ENCODE measurements at places on chromosomes 1 and 21.

DNA sequence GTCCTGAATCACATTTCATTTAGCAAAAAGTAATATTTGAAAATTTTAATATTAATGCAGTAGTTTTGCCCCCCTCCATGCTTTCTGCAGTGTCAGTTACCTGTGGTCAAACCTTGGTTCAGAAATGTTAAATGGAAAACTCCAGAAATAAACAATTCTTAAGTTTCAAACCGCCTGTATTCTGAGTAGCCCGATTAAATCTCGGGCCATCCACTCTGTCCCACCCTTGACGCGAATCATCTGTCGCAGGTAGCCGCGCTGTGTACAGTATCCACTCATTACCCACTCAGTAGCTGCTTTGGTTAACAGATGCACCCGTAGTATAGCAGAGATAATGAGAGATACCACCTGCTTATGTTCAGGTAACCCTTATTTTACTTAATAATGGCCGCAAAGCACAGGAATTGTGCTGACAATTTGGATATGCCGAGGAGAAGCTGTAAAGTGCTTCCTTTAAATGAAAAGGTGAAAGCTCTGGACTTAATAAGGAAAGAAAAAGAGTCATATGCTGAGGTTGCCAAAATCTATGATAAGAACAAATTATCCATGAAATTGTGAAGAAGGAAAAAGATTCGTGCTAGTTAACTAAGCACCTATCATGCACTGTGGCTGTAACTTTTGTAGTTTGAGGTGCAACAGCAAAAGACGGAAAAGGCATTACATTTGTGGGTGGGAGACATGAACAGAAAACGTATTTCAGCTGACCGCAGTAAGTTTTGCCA lies 889 bp upstream of the SCYL3 start:
- no peak for DNase-seq

- DNase-seq: no peak
Measured at GRCh38 chr1:107225706-107226105, 84.9 kb downstream of the NTNG1 start.

DNA sequence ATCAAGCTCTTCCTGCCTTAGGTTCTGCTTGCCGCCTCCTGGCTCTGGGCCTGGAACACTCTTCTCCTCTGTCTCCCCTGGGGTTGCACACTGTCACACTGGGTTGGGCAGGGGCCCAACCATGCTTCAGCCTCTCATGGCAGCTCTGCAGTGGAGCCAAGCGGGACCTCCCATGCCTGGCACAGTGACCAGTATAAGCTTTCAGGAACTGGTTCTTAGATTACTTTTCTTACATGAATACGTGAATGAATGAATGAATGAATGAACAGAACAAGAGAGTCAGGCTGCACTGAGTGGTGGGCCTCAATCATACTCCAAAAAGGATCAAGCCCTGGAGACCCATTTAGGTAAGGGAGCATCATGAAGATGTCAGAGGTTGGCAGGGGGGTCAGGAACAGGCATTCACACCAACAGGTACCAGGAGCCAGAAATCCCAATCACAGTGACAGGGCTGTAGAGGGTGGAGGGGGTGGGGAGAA lies 30.8 kb upstream of the TMEM125 start:
- no peak for DNase-seq

DNA sequence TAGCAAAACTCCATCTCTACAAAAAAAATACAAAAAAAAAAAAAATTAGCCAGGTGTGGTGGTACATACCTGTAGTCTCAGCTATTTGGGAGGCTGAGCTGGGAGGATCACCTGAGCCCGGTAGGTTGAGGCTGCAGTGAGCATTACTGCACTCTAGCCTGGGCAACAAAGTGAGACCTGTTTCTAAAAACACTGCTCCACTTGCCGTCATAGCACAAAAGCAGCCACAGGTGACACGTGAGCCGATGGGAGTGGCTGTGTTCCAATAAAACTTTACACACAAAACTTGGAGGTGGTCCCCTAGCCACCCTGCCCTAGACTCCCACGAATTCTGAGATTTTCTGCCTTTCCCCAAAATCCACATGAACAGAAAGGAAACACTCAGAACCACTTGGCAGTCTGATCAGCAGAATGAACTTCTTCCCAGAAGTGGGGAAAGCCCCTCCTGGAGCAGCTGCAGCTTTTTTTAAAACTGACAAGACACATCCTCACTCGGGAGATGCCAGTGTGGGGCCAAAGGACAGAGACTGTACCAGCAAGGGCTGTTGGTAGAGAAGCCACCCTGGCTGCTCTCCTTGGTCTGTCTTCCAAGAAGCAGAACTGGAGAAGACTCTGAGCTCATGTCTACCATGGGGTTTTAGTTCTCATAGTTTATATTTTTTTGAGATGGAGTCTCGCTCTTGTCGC lies 23.3 kb downstream of the PLEKHM2 start:
- DNase-seq: no peak

GRCh38 chr1:5373281-5373680 lies 618.9 kb downstream of the NPHP4 start:
- DNase-seq: no peak

DNA sequence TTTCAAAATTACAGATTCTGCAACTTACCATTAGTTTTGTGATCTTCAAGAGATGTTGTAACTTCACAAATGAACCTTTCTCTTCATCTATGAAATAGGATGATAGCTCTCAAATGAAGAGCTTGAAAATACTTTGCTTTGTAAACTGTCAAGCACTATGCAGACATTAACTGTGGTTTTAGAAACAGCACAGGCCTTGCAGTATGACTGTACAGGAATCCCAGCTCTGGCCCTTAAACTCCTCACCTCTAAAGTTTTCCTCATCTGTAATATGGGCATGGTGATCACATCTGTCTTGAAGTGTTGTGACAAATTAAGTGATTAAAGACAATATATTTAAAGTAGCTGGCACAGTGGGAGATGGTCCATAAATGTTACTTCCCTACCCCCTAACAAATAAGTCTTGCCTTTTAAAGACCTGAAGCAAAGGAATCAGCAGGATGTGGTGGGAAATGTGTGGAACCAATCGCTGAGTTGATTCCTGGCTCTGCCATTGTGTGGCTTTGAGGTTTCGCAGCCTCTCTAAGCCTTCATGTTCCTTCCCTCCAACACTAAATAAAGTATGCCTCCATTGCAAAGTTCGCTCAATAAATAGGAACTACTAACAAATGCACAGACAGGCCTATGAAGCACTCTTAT lies 5.5 kb upstream of the PTP4A2 start:
- no peak for DNase-seq

GRCh38 chr1:229238231-229238630 lies 32.7 kb upstream of the RAB4A start:
- DNase-seq: no peak

DNA sequence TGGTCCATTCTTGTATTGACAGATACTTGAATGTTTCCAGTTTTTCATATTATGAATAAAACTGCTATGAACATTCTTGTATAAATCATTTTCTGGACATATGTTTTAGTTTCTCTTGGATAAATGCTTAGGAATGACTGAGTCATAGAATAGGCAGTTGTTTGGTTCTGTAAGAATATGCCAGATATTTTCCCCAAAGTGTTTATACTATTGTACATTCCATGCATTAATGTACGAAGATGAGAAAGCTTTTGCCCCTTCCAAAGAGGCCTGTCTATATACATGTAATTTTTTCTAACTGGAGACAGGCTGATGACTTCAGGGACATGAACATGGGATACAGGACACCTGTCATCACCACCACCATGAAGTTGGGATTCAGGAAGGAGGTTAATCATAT lies 11.3 kb downstream of the NBPF3 start:
- peak; percentile 26 for DNase-seq

DNA sequence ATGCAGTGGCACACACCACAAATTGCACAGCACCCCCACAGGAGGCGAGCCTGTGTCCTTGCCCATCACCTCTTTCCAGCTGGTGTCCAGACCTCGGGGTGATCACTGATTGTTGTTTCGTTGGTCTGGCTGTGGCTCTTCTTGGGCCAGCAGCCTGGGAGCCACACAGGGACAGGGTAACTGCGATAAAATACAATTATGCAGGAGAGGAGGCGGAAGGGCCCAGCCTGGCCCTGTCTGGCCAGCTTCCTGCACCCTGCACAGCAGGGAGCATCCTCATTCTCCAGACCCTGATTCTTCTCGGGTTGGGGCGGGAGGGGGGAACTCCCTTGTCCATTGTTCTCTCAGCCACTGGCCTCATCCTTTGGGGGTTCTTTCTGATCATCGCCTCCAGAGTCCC lies 83.6 kb downstream of the ADARB1 start:
- no peak for DNase-seq

DNA sequence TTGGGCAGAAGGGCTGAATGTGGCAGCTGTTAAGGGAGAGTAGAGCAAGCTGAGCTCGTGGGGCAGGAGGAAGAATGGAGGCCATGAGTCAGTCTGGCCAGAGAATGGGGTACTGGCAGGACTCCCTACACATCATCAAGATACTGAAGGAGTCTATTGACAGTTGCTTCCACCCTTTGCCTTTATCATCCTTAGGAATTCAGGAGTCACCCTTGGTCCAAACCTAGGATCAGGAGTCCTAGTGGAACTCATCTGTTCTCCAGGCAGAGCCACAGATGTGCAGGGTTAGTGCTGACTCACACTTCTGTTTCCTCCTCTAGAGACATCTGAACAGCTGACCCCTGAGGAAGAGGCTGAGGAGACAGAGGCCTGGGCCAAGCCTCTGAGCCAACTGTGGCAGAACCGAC lies 18.7 kb upstream of the ST3GAL3 start:
- DNase-seq: no peak

DNA sequence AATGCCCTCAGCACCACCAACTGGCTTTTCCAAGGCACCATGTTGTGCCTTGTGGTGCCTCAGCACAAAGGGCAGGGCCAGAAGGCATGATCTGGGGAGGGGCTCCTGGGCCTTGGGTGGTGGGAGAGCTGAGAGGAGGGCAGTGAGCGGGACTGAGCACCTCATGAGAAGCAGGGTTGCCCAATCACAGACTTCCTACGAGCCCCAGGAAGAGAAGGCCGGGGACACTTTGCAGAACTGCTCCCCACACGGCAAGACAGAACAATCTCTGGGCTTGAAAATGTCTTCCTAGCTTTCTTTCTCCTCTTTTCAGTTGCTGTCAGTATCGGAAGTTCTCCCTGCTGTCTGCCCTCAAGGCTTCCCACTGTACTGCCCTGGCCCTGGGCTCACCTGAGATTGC lies 6.8 kb downstream of the KCNJ10 start:
- DNase-seq: no peak
